SK-N-SH (cell line): ENCODE measurements at places on chromosomes 3 and 15.

GRCh38 chr3:172030181-172030580, 9.2 kb upstream of the FNDC3B start:
- DNase-seq, result no peak

- peak; percentile 21 for DNase-seq
These were observed 168.0 kb upstream of the MLF1 start for GRCh38 chr3:158403013-158403412.

GRCh38 chr3:161153480-161153879, 48.3 kb upstream of the B3GALNT1 start:
- DNase-seq, result no peak

DNA sequence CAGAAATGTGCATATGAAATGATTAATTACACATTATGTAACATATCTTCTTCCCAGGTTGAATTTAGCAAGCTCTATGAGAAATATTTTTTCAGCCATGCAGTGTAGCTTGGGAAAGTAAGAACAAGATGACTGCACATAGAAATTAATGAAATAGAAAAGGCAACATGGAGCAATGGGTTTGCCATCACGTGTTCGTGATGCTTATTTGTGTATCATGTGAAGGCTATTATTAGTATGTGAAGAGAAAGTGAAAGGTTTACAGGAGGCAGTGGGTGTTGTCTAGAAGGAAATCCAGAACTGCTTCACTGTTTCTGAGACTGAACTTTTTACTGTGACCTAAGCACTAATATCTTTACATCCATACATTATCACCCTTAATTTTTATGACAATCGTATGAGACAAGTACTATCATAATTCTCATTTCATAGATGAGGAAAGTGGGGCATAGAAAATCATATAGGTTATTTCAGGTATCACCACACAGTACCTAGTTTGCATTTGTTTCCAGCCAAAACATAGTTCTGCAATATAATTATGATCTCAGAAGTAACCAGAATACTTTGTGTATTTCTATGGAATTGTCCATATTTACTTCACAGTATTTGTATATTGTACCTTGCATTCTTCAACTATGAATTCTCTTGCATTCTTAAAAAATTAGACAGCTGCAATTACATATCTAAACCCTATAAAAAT, 14.9 kb downstream of the SERPINI1 start:
- no peak for DNase-seq
